ENCODE measurements at places on chromosomes 7 and 10.

GRCh38 chr10:116826803-116827202, 22.5 kb upstream of the ENO4 start:
- DNase-seq = no peak

- peak; percentile 69 for DNase-seq
These were observed 83.7 kb downstream of the SLC16A9 start for GRCh38 chr10:59625721-59626522.

DNA sequence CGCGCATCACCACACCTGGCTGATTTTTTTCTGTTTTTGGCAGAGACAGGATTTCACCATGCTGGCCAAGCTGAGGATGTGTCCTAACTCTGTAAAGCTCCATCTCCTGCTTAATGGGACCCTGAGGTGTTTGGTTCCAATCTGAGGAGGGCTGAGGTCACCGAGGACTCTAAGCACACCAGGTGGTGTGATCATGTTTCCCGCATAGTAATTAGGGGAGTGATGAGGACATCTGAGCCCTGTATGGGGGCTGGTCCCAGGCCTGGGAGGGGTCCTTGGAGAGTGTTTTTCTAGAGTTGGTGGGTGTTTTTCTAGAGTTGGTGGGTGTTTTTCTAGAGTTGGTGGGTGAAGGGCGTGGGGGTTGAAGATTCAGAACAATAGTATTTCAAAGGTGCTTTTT, 3.0 kb upstream of the ABHD11 start:
- DNase-seq = peak; percentile 77

GRCh38 chr7:38335492-38336147, 62.2 kb upstream of the TARP start:
- no peak for DNase-seq

DNA sequence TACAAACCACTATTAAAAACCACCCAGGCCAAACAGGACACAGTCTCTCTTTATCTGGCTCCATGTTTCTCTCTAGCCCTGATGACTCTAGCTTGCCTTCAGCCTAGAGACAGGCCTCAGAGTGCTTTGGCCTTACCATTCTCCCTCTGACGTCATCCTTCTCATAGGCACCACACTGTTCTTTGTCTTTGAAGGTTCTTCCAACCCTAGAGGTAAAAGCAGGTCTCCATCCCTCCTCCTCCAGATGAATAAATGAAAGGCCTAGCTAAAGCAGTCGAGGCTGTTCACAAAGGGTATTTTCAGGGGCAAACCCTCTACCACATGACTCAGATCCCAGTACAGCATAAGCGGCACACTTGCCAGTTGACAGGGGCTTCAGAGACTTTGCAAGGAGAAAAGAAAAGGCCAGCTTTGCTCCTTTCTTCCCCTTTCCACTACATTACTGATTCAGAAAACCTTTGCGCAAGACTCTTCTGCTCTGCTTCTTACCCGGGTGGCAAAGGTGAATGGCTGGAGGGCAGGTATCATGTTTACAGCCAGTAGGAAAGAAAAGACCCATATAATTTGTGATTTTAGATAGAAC, 14.8 kb downstream of the NFE2L3 start:
- no peak for DNase-seq

GRCh38 chr10:121205625-121206024, 354.5 kb downstream of the WDR11 start:
- no peak for DNase-seq

DNA sequence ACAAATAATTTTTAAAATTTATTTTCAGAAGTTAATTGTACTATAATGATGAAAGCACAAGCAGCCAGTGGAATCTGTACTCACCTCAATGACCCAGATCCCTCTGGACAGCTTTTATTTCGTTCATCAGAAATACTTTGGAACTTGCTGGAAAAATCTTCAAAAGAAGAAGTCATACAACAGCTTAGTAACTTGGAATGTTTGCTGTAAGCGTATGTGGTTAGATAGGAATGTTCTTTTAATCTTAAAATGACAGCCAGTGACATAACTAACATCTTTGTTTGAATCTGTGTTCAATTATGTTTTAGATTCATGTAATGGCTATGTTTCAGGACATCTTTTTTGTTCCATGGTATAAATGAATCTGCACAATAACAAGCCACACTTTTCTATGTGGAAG, 26.8 kb downstream of the CFAP69 start:
- no peak for DNase-seq

DNA sequence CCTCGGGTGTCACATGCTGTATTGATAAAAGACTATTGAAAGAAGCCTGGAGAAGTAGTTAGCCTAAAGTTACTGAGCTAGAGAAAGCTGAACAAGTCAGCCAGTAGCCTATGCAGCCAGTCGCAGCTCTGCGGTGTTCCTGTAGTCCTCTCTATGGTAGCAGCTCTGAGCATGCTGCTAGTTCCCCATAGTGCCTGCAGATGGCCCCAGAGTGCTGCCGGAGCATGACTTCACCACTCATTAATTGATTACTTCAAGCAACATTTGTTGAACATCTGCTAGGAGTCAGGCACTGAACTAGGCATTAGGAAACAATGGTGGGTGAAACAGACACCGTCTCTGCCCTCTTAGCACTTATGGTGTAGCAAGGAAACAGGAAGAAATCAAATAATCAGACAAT, 422.7 kb downstream of the SORCS3 start:
- DNase-seq = peak; percentile 7

DNA sequence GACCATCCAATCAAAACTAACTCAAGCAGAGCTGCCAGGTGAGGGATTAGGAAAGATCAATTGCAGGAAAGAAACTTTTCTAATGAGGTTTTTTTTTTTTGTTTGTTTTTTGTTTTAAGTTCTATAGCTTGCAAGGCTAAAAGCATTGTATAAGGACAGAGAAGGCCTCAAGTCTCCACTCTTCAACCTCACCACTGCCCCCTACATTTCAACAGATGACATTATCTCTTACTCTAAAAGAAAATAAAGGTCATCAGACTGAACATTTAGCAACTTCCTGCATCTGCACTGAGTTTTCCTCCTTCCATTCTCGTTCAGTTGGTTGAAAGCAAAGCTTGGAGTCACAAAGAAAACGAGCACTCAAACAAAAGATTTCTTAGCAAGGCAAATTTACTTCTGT, 45.2 kb upstream of the EXOC4 start:
- DNase-seq = no peak

DNA sequence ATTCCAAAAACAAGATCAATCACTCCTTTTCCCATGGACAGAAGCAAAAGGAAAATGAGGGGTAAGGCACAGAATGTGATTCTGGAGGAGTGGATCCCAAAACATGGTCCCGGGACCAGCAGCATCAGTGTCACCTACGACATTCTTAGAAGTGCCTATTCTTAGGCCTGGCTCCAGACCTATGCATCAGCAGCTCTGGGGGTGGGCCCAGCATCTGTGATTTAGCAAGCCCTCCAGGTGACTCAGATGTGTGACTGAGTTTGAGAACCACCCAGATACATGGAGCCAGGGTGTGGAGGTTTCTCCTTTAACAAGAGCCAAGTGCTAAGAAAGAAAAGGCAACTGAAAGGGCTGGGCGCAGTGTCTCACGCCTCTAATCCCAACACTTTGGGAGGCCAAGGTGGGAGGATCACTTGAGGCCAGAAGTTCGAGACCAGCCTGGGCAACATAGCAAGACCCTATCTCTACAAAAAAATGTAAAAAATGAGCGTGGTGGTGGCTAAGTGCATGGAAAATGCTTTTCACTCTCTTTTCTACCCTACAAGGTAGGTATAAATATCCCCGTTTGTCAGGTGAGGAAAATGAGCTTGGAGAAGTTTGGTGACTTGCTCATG, 17.1 kb upstream of the ARPC1A start:
- DNase-seq = no peak

DNA sequence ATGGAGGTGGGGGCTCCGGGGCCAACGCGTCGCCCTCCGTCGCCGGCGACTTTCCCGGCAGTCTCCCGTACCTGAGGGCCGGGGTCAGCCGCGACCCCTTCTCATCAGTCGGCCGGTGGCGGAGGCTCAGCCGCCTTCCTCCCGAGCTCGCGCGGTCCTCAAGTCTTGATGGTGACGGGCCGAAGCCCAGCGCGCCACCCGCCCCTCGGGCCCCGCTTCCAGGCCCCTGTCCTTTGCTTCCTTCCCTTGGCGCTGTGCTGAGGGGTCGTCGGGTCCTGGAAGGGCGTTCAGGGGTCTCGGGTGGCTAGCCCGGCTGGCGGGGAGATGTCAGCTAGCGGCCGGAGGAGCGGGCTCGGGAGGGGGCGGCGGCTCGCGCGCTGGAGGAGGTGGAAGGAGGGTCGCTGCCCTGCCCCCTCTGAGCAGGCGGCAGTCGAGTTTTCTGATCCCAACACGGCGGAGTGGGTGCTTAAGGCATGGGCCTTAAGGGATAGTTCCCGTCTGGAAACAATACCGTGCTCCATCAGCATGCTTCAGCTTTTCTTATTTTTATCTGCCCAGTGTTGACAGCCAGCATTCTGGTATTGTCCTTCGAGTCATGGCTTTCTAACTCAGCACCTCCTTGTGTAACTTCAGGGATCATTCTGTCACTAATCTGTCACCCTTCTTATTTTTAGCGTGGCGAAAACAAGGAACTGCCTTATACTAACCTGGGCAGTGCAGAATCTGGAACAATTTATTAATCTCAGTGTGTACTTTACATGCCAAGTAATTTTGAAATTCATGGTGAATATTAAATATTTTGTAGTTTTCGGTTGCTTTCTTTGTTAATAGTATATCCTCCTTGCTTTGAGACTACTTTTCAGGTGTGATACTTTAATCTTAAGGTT, 748 bp downstream of the PHTF2 start:
- no peak for DNase-seq

DNA sequence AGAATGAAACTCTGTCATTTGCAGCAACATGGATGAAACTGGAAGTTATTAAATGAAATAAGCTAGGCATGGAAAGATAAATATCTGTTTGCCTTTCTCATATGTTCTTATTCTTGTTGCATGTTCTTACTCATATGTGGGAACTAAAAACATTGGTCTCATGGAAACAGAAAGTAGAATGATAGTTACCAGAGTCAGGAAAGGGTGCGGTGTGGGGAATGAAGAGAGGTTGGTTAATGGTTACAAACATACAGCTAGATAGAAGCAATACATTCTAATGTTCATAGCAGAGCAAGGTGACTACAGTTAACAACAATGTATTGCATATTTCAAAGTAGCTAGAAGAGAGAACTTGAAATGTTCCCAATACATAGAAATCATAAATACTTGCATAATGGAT, 105.1 kb downstream of the FAM107B start:
- DNase-seq = no peak

DNA sequence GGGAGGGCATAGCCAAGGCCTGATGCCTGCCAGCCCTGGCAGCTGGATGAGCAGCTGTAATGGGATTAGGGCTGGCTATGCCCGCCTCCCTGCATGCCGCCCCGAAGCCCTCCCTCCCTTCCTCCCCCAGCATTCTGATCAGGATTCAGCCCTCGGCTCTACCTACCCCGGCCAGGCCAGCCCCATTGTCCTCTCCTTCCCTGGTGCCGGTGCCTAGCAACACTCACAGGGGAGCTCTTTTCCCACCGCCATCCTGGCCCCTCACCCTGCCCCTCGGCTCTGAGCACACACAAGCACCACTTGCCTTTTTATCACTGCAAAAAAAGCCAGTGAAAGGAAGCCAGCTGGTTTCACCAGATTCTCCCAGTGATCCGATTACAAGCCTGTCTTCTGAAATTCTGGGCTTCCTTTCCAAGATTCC, 9.0 kb upstream of the ADCYAP1R1 start:
- no peak for DNase-seq

- DNase-seq = no peak
These were observed 635.4 kb upstream of the PFKP start for GRCh38 chr10:2431961-2432360.

DNA sequence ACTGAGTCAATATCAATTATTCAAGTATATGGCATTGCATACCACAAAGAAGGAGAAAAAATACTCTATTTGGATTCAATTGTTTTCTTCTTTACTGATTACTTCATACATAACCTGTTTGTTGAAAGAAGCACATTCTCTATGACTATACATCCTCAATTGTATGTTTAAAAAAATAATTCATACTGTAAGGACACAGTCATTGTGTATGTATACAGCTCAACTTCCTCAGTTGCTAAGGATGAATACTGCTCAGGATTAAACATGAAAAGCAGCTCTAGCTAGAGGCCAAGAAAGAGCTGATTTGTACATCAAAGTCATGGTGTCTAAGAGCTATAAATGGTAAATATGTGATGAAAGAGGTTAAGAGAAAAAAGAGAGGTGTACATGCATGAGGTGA, 15.8 kb upstream of the BPGM start:
- no peak for DNase-seq

- DNase-seq = no peak
These were observed 192.7 kb downstream of the MLLT10 start for GRCh38 chr10:21726601-21727225.

GRCh38 chr10:127142856-127143255, 53.5 kb downstream of the INSYN2A start:
- no peak for DNase-seq

- no peak for DNase-seq
These were observed 30.1 kb upstream of the RBM20 start for GRCh38 chr10:110613996-110614495.

DNA sequence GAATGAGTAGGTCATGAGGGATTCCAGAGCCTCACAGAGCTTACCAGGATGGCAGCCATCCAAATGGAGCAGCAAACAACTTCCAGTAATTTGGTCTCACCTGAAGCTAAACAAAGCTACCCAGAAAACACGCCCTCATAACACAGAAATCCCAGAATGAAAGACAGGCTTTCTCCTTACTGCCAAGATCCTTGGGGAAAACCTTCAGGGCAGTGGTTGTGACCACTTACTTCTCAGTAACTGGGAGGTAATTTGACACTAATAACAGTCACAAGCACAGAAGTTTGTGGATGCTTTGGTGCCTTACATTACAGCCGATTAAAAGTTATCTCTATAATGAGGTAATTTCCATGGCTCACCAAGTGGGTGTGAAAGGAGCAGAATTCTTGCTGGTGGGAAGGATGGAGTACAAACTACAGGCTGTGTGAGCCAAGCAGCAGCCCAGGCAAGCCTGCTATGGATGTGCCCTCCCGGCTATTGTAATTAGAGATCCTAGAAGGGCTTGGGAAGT, 10.4 kb downstream of the WDR91 start:
- DNase-seq = no peak

DNA sequence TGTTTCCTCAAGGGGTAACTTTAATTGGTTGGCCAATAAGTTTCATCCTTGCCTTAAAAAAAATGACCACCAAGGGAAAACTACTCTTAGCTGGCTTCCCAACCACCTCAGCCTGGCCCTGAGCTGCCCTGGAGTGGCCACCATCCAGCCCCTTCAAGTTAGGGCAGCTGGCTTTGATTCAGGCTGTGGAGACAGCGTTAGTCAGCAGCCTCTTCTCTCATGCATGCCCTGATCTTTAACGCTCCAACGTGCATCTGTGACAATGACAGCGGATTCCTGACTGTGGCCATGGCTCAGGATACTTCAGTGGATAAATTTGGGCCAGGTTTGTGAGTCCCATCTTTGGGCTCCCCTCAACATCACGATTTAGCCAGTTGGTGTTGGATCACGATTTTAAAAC, 111.6 kb downstream of the RBM20 start:
- no peak for DNase-seq

Data from NCI-H1436 treated with DMSO at 0.1 percent for 48 hours (cell line).